Fibroblast of the aortic adventitia (primary cell): ENCODE measurements at places on chromosomes 2 and 18. TPM values are rescaled to one million over a fixed set of nuclear protein-coding genes. Genes with fewer than 3 reads are reported as not detected.

GRCh38 chr18:77572537-77572936, 322.9 kb downstream of the GALR1 start:
- no peak for DNase-seq

DNA sequence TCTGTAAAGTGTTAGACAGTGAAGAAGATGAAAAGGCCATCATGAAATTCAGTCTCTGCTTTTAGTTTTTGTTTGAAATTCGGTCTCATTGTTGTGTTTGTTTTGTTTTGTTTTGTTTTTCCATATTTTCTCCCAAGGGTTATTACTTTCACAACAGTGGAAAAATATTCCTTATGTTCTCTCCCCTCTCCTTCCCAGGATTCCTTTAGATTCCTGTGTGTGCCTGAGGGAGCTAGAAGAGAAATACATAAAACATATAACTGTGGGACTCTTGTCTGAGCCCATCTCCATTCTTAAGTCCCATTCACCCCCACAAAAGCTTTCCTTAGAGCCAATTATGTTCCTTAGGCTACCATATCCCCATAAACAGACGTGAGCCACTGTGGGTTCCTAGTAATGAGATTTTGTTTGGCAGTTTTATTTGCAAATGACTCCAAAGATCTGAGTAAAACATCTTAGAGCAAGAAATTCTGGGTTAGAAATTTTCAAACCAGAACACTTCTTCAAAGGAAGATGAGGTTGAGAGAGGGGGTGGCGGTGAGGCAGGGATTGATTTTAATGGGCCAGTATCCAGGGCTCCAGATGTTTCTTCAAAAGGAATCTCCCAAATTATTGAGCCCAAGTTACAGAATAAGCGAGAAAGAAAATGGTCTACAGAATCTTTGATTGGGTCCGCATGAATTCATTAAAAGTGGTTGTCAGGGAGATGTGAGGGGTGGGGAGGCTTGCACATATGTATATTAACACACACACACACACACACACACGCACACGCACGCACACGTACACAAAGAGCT, 157.8 kb upstream of the TNP1 start:
- DNase-seq, result no peak

- peak; percentile 70 for DNase-seq
Observed at GRCh38 chr2:57720728-57721627, 325.6 kb upstream of the VRK2 start.

Gene TRPM8
- 0.63 TPM in 1 of 2 replicates, not detected in the other for total RNA-seq
